Omental fat pad (tissue), 4 donors: ENCODE measurements at places on chromosomes 6 and 20.

- DNase-seq: no peak
Observed at GRCh38 chr6:136429264-136430065, 120.8 kb downstream of the MAP7 start.

- no peak for DNase-seq
Observed at GRCh38 chr6:551405-551804, 105.5 kb downstream of the HUS1B start.

GRCh38 chr6:157107915-157108651, 215.2 kb downstream of the TMEM242 start:
- DNase-seq: no peak

- DNase-seq: no peak
Observed at GRCh38 chr6:41588111-41588510, 41.9 kb downstream of the FOXP4 start.

- no peak for DNase-seq
Observed at GRCh38 chr20:43751167-43752050, 24.6 kb upstream of the GTSF1L start.

DNA sequence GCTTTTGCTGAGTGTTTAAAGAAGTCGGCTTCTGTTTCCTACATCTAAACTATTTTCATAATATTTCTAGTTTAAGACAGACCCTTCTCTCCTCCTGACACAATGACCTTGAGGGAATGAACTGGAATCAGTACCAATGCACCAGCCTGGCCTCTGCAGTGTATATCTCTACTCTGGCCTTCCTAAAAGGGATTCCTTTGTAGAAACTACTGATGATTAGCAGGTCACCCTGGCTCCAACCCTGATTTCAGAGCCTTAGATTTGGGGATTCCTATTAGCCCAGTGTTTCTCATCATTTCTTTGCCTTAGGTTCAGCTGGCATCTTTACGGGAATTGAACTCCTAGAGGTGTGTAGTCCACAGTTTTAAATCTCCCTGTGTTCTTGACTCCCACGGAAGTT, 75.4 kb downstream of the ADGRB3 start:
- no peak for DNase-seq

GRCh38 chr20:31833130-31833930, 12.1 kb downstream of the FOXS1 start:
- DNase-seq: peak; percentile 93

DNA sequence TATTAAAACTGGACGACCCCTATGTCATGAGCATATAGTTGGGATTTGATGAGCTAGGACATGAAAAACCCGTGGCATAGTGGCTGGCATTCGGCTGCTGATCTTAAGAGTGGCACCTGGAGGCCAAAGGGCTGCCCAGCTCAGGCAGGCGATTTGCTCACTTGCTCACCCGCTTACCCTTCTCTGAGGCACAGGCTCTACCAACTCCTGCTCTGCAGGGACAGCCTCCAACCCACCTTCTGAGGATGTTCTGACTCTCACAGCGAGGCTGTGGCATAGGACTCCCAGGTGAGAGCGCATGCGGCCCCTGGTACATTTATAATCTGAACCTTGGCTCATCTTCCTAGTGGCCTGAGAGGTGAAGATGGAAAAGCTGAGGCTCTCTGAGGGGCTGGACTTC, 995 bp downstream of the RSPO4 start:
- DNase-seq: no peak

- no peak for DNase-seq
Observed at GRCh38 chr20:59596690-59597089, 7.7 kb upstream of the PHACTR3 start.

GRCh38 chr20:1075616-1076015, 42.8 kb upstream of the PSMF1 start:
- no peak for DNase-seq

- no peak for DNase-seq
Observed at GRCh38 chr6:124655866-124656265, 306.4 kb upstream of the RNF217 start.

GRCh38 chr6:79718509-79719247, 87.5 kb downstream of the SH3BGRL2 start:
- DNase-seq: no peak

GRCh38 chr6:90645634-90646033, 58.8 kb upstream of the MAP3K7 start:
- no peak for DNase-seq

DNA sequence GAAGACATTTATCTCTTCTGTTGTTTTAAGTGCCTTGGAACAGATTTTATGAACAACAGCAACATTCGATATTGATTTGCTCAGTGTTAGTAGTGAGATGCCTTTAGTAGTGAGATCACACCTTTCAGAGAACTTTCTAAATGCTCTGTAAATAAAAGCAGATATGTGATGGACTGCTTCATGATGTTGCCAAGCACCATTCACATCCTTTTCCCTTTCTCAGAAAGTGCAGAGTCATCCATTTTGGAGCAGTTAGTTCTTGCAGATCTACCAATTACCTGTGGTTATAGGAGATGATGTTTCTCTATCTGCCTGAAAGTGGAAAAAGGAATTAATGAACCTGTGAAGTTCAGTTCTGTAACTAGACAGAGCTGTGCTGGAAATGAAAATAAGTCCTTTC, 27.0 kb downstream of the CBFA2T2 start:
- DNase-seq: no peak

GRCh38 chr6:144246988-144247387, 38.1 kb upstream of the UTRN start:
- DNase-seq: no peak

GRCh38 chr20:38113401-38114325, 51.4 kb downstream of the TGM2 start:
- no peak for DNase-seq

DNA sequence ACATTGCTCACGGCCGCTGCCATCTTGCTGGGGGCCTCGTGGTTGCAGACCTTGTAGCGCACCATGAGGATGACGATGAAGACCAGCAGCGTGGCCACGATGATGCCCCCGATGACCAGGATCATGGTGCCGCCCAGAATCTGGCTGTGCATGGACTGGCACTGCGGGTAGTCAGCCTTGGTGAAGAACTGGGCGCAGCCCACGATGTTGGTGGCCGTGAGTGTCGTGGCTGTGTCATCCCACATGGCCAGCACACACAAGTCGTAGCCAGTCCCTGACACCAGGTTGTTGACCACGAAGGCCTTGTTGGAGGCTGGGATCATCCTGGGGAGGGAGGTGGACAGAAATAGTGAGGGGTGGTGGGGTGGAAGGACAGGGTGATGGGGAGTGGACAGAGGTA, 194.6 kb downstream of the LRFN2 start:
- no peak for DNase-seq

- peak; percentile 34 for DNase-seq
Observed at GRCh38 chr6:111482188-111482958, 645 bp downstream of the REV3L start.

GRCh38 chr6:30612213-30612612, 4.8 kb downstream of the PPP1R10 start:
- DNase-seq: no peak

GRCh38 chr20:20702330-20703245, 9.9 kb downstream of the RALGAPA2 start:
- DNase-seq: no peak
